T-helper 17 cell (primary cell): ENCODE measurements at places on chromosomes 16 and 17. TPM values are rescaled to one million over a fixed set of nuclear protein-coding genes. Genes with fewer than 3 reads are reported as not detected.
A peak's percentile ranks its signal among the peaks of the same experiment; 100 is the strongest.

DNA sequence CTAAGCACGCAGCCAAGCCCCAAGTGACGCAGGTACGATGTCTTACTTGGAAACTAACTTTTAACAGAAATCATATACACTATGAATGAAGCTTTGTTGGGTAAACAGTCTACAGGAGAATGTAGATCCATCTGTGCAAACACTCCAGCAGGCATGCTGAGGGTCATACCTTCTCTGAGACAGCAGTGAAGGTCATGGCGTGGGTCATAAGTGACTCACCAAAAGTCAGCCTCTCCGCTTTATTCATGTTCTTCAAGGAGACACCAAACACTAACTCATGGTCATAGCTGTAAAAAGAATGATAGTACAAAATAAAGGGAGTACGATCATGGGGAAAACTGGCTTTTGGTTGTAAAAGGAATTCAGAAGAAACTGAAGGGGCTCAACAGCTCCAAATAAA, 20.6 kb downstream of the BLMH start:
- H3K27ac ChIP-seq, result no peak overlapping the region
- no peak for DNase-seq
- no peaks in the 10 kb centered on the region for H3K27me3 ChIP-seq
- H3K4me3 ChIP-seq, result no peak overlapping the region
- peaks cover 9% of the 10 kb centered on the region for H3K4me1 ChIP-seq

DNA sequence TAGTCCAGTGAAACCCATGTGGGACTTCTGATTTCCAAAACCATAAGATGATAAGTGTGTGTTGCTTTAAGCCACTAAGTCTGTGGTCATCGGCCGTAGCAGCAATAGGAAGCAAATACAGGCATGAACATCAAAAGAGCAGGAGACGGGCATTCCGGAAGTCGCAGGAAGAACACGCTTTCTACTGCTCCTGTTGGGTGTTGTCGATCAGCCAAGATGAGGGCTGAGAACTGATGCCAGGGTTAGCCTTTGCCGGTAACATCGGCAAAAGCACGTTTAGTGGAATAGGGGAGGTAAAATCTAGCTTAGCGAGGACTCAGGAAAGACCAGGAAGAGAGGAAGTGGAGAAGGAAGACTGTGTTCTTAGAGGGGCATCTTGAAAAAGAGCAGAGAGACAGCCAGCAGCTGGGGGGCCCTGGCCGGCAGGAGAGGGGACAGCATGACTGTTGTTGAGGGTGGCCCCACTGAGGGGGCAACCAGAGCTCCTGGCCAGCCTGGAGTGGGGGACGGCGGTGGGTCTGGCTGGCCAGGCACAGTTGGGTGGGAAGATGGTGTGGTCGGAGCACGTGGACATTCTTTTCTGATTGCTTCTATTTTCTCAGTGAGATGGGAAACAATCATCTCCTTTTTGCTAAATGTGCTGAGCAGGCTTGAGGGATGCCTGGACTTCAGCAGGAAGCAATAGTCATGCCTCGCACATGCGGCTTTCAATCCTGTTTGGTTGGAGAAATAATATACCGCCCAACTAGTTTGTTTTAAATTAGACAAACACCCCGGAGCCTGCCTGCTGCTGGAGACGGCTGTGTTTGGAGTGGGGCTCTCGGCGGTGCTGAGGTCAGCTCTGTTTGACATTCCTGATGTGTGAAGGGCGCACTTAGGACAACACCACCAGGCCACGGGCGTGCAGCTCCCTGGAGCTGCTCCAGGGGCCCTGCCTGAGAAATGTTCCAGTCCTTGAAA, 109.9 kb downstream of the METRNL start:
- no peak overlapping the region for H3K27ac ChIP-seq
- no peaks in the 10 kb centered on the region for H3K27me3 ChIP-seq
- H3K36me3 ChIP-seq, result no peaks in the 10 kb centered on the region

DNA sequence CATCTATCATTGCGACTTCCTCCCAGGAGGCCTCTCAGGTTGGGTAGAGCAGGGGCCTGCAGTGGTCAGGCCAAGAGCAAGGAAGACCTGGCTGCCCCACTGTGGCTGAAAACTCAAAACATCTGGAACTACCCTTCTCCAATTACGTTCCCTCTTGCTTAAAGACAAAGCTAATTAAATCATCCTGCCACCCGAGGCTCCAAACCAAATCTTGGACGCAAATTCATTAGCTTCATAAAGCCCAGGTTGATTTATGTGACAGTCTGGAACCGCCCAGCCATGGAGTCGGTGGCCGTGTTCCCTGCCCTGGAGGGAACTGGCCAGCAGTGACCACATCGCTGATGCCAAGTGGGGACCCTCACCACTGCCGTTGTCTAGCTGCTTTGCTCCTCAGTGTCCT, 21.4 kb downstream of the GRIN2C start:
- H3K27me3 ChIP-seq, result peaks cover 7% of the 10 kb centered on the region
- peaks cover 7% of the 10 kb centered on the region for H3K36me3 ChIP-seq
- no peak overlapping the region for H3K27ac ChIP-seq
- peaks cover 15% of the 10 kb centered on the region for H3K4me1 ChIP-seq

- H3K36me3 ChIP-seq, result peaks cover 11% of the 10 kb centered on the region
- peaks cover 8% of the 10 kb centered on the region for H3K4me1 ChIP-seq
- DNase-seq, result no peak
- H3K27ac ChIP-seq, result no peak overlapping the region
- H3K4me3 ChIP-seq, result no peak overlapping the region
These were observed 11.4 kb downstream of the ACSF3 start for GRCh38 chr16:89104930-89105571.

GRCh38 chr16:29961479-29962343, at the start of gene TMEM219:
Gene TMEM219 (plus strand): TSS chr16:29962079. CDS start chr16:29963144, 1,065 bp downstream.
- H3K27ac ChIP-seq, result peak within 1 kb of the TSS; percentile 89
- peak within 1 kb of the TSS; percentile 92 for H3K4me3 ChIP-seq
- H3K4me1 ChIP-seq, result peaks cover 18% of the 10 kb centered on the region
- H3K36me3 ChIP-seq, result no peaks in the 10 kb centered on the region
- no peaks in the 10 kb centered on the region for H3K27me3 ChIP-seq

- no peak for DNase-seq
- H3K27me3 ChIP-seq, result no peaks in the 10 kb centered on the region
- no peak overlapping the region for H3K4me3 ChIP-seq
- H3K27ac ChIP-seq, result no peak overlapping the region
- H3K4me1 ChIP-seq, result peaks cover 8% of the 10 kb centered on the region
These were observed 269.1 kb downstream of the FTO start for GRCh38 chr16:53973021-53973420.

- peaks cover 5% of the 10 kb centered on the region for H3K36me3 ChIP-seq
- H3K4me1 ChIP-seq, result peaks cover 4% of the 10 kb centered on the region
- H3K27me3 ChIP-seq, result no peaks in the 10 kb centered on the region
- H3K27ac ChIP-seq, result no peak overlapping the region
These were observed 140.5 kb downstream of the SSH2 start for GRCh38 chr17:29789196-29790170.

ABCA3 gene
- 8.3 TPM for total RNA-seq

PRAC1 gene
- not detected for total RNA-seq

DNA sequence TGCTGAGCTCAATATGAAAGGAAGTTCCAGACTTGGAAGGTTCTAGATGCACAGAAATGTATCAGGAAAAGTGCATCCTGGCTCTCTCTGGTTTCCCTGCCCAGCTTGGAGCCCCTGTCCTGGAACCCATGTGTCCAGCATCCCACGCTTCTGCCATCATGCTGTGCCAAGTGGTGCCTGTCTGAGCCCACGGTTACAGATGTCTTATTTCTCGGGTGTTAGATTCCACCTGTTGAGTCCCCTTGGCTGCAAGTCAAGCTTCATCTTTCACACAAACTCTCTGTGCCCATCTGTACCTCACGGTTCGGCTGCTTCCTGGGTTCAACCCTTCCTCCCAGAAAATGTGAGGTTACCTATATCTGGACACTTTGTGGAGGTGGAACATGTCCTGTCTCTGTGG, 22.5 kb downstream of the OR1D5 start:
- H3K4me3 ChIP-seq, result peak overlapping the region; percentile 15
- no peaks in the 10 kb centered on the region for H3K36me3 ChIP-seq
- no peaks in the 10 kb centered on the region for H3K27me3 ChIP-seq
- DNase-seq, result no peak

DNA sequence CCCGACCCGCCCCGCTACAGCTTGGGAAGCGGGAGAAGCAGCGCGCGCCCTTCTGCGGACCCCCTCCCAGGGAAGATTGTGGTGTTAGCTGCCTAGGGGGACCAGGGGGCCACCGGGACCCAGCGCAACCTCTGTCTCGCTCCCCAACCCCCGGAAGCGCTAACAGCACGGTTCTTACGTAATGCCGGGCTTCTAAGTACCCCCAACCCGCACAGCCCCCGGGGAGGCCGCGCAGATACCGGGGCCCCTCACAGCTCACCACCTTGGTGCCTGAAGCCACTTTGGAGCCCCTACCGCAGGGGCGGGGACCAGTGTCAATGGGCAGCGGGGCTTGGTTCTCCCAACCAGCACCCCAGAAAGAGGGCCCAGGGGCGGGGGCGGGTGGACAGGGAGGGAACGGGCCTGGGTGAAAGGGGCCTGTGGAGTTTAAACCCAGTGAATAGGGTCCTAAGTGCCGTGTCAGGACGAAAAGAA, 348 bp downstream of the MPP2 start:
- peak overlapping the region; percentile 41 for H3K27ac ChIP-seq
- peaks cover 23% of the 10 kb centered on the region for H3K4me1 ChIP-seq
- peak overlapping the region; percentile 91 for H3K4me3 ChIP-seq
- H3K27me3 ChIP-seq, result peaks cover 27% of the 10 kb centered on the region
- no peaks in the 10 kb centered on the region for H3K36me3 ChIP-seq
- no peak for DNase-seq

DNA sequence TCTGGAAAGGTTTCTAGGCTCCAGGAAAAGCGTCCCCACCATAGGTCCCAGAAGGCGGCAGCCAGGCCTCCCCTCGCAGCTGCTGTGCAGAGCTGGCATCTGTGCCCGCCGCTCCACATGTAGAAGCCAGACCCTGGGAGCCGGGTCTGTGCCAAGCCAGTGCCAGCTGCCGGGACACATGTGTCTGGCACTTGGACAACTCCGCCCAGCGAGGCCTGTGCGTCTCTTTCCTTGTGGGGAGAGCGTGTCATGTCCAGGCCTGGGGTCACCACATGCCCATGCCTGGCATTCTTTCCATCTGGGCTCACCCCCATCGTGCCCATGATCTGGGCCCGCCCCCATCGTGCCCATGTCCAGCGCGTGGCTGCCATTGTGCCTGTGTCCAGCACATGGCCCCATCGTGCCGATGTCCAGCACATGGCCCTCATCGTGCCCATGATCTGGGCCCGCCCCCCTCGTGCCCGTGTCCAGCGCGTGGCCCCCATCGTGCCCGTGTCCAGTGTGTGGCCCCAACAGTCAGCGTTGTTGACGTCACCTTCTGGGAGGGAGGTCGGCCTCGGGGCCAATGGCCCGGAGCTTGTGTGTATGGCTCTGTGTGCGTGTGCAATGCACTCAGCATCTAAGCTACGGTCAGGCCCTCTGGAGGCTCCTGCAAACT, 13.3 kb upstream of the ACSF3 start:
- no peak overlapping the region for H3K27ac ChIP-seq
- no peaks in the 10 kb centered on the region for H3K36me3 ChIP-seq
- no peak overlapping the region for H3K4me3 ChIP-seq
- DNase-seq, result no peak

GRCh38 chr17:6638046-6638908, 2.2 kb downstream of the KIAA0753 start:
- no peak for DNase-seq
- peak overlapping the region; percentile 95 for H3K27ac ChIP-seq
- peaks cover 51% of the 10 kb centered on the region for H3K4me1 ChIP-seq
- H3K36me3 ChIP-seq, result peaks cover 5% of the 10 kb centered on the region
- no peaks in the 10 kb centered on the region for H3K27me3 ChIP-seq

RABEP1 gene
- total RNA-seq, result 33.2 TPM

GRCh38 chr17:82343560-82343959, 10.0 kb upstream of the SECTM1 start:
- H3K4me3 ChIP-seq, result no peak overlapping the region
- peaks cover under 1% of the 10 kb centered on the region for H3K27me3 ChIP-seq
- H3K4me1 ChIP-seq, result peaks cover 8% of the 10 kb centered on the region
- no peaks in the 10 kb centered on the region for H3K36me3 ChIP-seq
- no peak overlapping the region for H3K27ac ChIP-seq

HOXB7 gene
- total RNA-seq, result 0.82 TPM

DNA sequence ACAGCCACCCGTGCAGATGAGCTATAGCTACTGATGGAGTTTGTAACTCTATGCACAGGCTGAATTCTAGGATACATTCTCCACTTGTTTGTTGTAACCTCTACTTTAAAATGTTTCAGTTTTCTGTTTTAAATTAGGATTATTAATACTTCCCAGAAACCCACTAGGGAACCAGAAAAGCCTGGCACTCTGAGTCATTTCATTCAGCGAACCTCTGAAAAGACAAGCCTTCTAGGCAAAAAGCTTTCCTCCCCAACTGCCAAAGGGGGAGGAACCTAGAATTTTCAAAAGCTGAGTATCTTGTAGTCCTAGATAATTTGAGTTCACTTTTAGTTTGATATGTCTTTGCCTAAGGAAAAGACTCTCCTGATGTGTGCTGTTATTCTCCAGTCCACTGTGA, 43.2 kb downstream of the GOSR1 start:
- no peak overlapping the region for H3K4me3 ChIP-seq
- peak overlapping the region; percentile 32 for H3K27ac ChIP-seq
- H3K4me1 ChIP-seq, result peaks cover 2% of the 10 kb centered on the region
- no peaks in the 10 kb centered on the region for H3K27me3 ChIP-seq

DNA sequence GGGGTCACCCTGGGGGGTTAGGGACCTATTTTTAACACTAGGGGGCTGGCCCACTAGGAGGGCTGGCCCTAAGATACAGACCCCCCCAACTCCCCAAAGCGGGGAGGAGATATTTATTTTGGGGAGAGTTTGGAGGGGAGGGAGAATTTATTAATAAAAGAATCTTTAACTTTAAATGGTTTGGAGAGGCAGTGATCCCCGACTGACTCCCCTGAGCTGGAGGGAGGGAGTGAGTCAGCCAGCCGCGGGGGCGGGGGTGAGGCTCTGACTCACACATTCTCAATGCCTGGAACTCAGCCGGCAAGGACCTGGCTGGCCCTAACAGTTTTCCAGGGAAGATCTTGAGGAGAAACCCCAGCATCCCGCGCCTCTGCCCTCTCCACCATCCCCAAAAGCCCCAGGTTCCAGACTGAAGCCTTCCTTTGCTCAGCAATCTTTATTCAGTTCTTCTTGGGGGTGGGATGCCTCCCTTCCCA, 1.5 kb downstream of the HCFC1R1 start:
- no peaks in the 10 kb centered on the region for H3K36me3 ChIP-seq
- peaks cover 34% of the 10 kb centered on the region for H3K4me1 ChIP-seq
- peak overlapping the region; percentile 90 for H3K4me3 ChIP-seq
- DNase-seq, result peak; percentile 72

- H3K4me3 ChIP-seq, result no peak overlapping the region
- DNase-seq, result no peak
- H3K27ac ChIP-seq, result no peak overlapping the region
- no peaks in the 10 kb centered on the region for H3K27me3 ChIP-seq
- H3K36me3 ChIP-seq, result no peaks in the 10 kb centered on the region
These were observed 787.3 kb upstream of the RBFOX1 start for GRCh38 chr16:6545329-6545728.
